ENCODE measurements at places on chromosomes 13 and 19.
A peak's percentile ranks its signal among the peaks of the same experiment; 100 is the strongest.

GRCh38 chr13:48000559-48001113 lies 437 bp downstream of the SUCLA2 start:
- no peak for DNase-seq

DNA sequence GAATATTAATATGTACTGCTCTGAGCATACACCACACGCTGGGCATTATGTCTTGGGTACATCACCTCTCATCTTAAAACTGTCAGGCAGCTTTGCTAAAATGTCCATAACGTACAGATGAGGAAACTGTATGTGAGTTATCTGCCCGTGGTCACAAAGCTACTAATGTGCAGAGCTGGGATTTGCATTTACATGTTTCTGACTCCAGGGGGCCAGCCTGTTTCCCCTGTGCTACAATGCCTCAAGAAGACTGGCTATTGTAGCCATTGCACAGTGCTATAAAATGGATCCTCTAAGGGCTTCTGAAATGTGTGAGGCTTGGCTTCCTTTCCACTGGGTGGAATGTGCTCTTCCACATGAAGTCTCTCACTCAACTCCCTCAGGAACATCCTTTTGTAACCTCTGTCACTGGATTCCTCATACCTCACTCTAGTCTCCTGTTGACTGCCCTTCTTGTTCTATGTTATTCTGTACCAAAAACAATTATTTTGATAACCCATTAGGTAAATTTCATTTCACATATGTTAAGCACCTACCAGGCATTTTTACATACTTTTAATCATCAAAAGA lies 95.6 kb upstream of the HTR2A start:
- DNase-seq: no peak

- DNase-seq: no peak
Measured at GRCh38 chr19:39401070-39401548, 5.5 kb upstream of the ZFP36 start.

DNA sequence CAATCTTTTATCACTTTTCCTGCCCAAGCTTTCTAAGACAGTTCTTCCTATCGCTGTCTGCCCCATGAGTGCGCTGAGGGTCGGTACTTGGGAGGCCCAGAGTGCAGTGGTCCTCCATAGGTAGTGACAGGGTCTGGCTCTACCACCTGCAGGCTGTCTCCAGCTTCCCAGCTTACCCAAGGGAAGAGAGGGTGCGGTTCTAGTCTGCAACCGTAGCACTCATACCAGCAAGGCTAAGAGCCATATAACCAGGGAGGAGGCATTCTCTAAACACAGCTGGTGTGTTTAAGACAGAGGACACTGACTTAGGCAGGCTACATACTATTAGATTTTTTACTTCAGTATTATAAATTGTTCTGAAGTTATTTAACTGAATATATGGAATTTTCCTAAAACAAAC lies 8.2 kb downstream of the PROZ start:
- DNase-seq: no peak

GRCh38 chr13:93169980-93170379 lies 56.6 kb upstream of the GPC6 start:
- DNase-seq: no peak

DNA sequence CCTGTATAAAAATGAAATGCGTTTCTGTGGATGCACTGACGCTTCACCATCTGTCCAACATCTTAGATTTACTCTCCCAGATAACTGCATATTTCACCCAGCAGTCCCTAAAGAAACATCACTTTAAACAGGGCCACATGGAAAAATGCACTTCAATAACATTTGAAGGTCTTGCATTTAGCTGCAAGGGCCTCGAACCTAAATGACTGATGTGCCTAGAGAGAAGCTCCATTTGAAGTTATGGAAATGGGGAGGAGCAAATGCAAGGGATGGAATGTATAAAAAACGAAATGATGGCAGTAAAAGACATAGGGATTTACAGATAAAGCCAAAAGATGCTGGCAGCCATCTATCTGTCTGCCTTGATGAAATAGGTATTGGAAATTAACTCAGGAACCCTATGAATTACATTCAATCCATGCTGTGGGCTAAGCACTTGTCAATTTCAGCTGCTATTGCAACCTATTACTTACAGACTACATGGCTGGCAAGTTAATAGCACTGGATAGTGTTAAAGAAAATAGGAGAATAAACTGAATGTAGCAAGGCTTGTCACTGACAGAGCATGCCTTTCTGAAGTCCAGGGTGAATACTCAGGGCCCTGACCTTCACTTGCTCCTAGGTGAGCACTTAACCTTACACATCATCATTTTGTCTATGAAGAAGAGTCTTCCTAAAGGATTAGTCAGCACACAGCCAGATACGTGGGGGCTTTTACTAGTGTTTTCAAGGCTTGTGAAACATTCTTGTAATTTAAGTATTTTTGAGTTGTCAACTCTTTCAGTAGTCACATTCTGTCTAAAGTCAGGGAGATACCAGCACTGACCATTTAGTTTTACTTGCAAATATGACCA lies 963.4 kb downstream of the PCDH17 start:
- DNase-seq: no peak

DNA sequence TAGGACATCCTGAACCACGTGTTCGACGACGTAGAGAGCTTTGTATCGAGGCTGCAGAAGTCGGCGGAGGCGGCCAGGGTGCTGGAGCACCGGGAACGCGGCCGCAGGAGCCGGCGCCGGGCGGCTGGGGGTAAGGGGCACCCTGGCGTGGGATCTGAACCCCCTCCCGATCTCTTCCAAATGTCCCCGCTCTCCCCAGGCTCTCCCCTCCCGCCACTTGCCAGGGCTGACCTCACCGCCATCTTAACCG lies 6.0 kb downstream of the EPS8L1 start:
- DNase-seq: no peak

DNA sequence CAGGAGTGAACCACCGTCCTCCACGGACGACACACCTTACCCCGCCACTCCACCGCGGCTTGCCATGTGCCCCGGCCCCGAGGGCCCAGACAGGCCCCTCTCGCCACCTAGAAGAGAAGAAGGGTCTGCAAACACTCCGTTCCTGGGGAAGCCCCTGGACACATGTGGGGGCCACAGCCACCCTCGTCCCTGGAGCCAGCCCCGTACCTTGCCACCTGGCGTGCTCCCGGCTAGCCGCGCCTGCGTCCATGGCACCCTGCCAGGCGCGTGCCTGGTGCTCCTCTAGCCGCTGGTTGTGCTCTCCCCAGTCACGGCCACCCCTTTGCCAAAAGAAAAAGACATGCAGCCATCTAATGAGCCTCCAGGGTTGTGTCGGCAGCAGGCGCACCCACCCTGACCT lies 19.9 kb upstream of the TINCR start:
- no peak for DNase-seq

DNA sequence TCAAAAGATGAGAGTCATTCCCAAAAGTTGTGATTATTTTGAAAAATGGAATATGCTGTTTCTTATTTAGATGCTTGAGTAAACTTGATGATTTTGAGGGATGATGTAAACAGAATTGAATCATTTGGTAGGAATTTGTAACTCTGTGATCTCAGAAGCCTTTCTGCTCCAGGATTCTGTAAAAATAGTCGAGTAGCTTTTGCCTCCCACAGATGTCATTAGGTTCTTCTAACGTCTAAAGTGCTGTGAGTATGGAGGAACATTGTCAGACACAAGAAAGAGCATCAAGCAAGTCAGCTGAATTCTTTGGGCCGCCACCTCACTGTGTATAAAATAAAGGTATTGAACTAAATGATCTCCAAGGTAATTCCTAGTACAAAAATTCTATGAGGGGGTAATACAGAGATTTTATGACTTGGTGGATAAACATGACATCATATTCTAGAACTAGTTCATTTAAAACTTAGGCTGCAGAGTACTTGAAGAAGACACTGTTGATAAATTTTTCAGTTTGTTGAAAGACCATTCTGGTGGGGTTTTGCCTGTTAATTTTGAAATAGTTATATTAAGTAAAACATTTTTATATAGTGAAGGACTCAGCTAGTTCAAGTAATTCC lies 1.4 kb upstream of the GPR183 start:
- DNase-seq: no peak

- no peak for DNase-seq
Measured at GRCh38 chr13:98449273-98449672, 127.6 kb downstream of the STK24 start.

DNA sequence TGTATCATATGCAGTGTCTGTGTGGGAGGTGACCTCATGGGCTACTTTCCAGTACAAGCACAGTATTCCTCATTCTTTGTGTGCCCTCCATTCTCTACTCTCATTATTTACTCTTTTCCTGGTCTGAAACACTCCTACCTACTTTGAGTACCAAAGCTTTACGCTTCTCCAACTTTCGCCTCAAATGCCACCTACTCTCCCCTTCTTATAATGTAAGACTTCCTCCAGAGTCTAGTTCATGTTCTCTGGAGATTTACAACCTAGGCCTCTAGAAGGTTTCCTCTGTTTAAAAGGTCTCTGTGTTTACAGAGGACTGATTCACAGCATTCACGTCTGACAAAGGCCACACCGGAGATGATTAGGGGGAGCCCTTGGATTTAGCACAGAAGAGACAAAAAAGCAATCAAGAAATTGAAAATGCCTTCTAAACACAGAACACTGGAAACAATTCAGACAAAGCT lies 302.0 kb downstream of the KLF12 start:
- no peak for DNase-seq

DNA sequence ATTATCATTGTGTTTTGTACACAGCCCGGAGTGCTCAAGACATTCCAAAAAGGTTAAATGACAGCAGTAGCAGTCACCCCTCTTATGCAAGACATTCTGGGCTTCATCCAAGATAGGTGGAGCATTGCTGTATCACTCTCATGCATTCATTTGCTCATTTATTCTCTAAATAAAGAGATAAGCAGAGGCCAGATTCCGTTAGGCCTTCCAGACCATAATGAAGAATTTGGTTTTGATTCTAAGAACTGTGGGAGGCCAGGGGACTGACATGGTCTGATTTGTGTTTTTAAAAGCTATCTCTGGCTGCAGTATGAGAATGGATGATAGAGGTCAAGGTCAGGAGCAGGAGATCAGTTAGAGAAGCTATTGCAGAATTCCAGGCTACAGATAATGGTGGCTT lies 145.8 kb downstream of the KCNRG start:
- no peak for DNase-seq

- DNase-seq: no peak
Measured at GRCh38 chr19:1046117-1046626, 6.3 kb downstream of the ABCA7 start.

DNA sequence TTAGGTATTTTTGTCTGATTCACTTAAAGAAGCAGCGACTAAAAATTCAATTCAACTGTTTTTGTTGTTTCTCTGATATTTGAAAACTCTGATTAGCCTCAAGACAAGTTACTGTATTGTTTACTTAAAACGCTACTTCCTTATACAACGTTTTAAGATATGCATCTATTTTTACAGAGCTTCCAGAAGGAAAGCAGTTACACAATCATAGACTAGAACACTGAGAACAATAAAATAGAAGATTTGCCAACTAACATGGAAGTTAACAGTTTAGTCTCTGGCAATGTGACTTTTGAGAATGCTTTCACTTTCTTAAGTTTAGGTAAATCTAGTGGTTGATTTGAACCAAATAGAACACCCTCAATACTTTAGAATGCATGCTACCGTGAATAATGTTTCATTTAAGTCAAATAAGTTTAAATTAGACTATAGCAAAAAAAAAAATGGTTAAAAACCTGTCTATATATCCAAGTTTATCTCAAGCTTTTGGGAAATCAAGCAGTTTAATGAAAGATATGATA lies 614.8 kb downstream of the DACH1 start:
- no peak for DNase-seq

DNA sequence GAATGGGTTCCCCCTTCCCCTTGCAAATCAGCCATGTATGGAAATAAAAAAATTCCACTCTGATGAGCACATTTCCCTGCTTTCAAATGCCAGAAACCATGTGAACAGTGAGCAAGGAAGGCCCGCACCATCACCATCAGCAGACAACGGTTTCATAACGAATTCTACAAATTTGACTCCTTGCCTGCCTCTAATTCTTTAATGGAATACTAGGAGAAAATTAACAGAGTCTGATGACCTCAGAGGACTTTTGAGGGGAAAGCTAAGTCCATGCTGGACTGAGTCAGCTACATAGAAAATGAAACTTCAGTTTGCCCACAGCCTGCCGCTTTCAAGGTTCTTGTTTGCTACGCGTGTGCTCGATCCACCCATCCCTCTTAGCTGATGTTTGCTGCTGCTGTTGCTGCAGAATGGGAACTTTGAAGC lies 46.7 kb upstream of the KL start:
- DNase-seq: peak; percentile 36
